Esophagus squamous epithelium (tissue), 5 donors: ENCODE measurements at places on chromosomes 13 and 19. TPM values are rescaled to one million over a fixed set of nuclear protein-coding genes. Genes with fewer than 3 reads are reported as not detected.

Gene EPSTI1
- 10.2 TPM for total RNA-seq

Gene SIGLECL1
- total RNA-seq = not detected

Gene URAD
- total RNA-seq = not detected

Gene SLC5A5
- not detected for total RNA-seq

Gene RUBCNL
- total RNA-seq = not detected

Gene DAND5
- total RNA-seq = not detected

Gene TTC9B
- total RNA-seq = not detected

Gene YJEFN3
- 0.09 TPM for total RNA-seq

Gene PSG4
- 0.35 TPM for total RNA-seq

Gene TLE2
- total RNA-seq = 5.4 TPM

Gene TECR
- 290 TPM for total RNA-seq

Gene PDX1
- total RNA-seq = not detected

Gene PTGIR
- 1.1 TPM for total RNA-seq
